Putamen (tissue), 1 donor: ENCODE measurements at places on chromosomes 13 and 19.

DNA sequence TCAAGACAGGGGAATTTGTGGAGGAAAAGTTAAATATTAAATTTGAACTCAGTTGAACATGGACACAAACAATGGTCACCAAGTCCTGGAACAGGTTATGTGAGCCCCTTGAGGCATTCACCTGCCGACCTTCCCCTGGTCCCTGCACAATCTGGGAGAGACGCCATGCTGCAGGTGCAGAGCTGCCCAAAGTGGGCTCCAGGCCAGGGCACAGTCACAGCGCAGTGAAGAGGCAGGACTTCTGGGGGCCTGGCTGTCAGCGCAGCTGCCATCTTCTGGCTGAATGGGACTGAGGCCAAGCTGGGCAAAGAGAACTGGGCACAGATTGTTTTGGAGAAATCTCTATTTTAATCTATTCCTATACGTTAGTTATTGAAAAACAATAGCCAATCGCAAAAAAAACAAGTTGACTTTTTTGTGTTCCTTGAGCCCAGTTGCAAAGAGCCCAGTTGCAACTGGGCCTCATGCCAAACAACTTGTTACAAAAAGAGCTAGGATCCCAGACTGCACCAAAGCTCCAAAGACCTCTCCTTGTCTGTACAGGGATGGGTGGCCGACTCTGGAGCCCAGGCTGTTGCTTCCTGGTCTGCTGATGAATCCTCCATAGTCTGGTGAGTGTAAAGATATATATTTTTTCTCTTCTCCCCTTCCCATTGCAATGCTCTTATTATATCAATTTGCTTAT is 1.2 kb upstream of the ZNF626 start:
- peak; percentile 46 for DNase-seq

DNA sequence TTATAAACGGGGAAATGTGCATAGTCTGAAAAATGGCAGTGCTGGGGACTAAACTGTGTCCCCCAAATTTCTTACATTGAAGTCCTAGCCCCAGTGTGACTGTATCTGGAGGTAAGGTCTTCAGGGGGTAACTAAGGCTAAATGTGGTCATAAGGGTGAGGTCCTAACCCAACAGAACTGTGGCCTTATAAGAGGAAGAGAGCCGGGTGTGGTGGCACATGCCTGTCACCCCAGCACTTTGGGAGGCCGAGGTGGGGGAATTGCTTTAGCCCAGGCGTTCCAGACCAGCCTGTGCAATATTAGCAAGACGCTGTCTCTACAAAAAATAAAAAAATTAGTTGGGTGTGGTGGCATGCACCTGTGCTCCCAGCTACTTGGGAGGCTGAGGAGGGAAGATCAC is 17.8 kb downstream of the PROZ start:
- DNase-seq = no peak

GRCh38 chr19:5052515-5052914 is 83.6 kb downstream of the KDM4B start:
- DNase-seq = no peak

DNA sequence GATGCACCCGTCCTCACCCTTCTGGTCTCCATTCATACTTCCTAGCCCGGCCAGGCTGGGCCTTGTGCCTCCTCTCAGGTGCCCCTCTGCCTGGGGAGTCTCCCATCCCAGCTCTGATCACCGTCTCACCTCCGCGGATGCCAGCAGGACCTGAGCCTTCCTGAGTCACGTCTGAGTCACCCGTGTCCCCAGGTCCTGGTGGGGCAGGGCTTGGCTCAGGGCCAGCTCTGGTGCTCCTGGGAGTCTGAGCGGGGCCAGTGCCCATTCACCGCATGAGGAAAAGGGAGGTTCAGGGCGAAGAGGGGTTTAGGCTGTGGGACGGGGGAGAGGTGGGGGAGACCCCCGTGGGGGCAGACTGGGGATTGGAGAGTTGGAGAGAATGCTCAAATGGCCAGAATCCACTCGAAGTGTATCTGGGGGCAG is 593 bp downstream of the ATP8B3 start:
- DNase-seq = no peak

GRCh38 chr19:42250183-42250665 is 4.7 kb downstream of the ERF start:
- DNase-seq = no peak

- no peak for DNase-seq
Measured at GRCh38 chr13:42305503-42305902, 33.6 kb downstream of the AKAP11 start.

DNA sequence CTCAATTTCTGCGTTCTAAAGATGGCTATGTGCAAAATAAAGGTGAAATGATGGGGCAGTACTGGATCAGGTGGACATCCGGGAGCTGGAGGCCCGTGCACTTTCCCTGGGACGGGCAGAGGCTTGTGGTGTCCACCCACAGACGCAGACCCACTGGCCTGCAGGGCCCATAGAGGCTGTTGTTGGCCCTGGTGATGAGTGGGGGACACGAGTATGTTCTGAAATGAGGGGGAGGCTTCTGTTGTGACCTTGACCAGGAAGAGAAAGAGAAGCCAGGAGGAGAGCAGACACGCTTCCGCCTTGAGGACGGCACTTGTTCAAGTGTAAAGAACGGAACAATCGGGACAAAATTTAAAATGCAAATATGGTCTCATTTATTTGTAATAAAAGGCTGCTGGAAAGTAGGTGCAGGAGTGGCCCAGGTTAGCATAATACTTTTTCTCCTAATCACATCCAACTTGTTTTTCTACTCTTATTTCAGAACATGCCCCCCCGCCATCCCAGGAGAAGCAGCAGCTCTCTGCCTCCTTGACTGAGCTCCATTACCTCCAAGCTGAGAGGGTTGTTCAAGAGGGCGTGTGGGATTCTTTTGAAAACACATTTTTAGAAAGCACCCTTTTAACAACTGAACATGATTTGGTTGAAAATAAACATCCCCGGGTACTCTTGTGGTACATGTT is 27.1 kb downstream of the ATP11A start:
- no peak for DNase-seq
